AG09319 (cell line): ENCODE measurements at places on chromosomes 7 and 10.

- DNase-seq = no peak
Observed at GRCh38 chr7:69622960-69623359, 24.7 kb downstream of the AUTS2 start.

DNA sequence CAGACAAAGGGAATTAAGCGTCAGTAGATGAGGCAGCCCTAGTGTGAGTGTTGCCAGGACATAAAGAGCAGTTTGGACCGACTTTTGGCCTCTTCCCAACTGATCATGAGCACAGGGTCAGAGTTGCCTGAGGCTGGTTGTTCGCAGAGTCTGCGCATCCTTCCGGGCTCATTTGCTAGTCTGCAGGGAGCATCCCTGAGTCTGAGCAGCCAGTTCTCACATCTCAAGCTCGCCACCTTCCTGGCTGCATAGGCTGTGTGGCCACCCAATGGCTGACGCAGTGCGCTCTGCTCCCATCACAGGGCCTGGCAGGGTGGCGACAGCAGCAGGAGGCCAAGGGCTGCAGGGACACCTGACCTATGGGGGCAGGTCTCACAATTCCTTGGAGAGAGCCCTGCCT is 5.0 kb downstream of the GAD2 start:
- DNase-seq = no peak

DNA sequence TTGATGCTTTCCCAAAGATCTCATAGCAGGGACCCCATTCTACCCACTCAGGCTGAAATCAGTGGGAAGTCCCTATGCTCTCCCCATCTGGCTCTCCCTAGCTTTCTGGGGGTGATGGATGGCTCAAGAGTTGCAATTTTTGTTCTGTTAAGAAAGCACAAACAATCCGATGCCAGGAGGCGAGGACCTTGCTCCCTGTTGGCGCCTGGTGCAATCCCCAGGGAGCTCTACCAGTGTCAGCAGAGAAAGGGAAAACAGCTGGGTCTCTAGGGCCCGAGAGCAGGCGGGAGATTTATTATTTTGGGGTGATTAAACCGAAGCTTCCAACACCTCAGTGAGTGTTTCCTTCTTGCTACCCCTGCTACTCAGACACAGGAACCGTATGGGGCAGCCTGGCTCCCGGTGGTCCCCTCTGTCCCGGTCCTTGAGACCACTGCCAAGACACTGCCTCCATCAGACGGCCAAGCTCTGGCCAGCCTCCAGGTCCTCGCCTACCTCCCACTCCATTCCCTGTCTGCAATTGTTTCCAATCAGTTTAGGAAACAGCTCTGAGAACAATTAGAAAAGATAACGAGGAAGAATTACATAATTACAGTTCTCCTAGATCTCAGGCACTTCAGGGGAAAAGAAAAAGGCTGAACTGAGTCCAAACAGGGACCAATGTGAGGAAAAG is 147.9 kb downstream of the PLXNA4 start:
- no peak for DNase-seq

GRCh38 chr7:50149369-50149768 is 56.3 kb upstream of the ZPBP start:
- no peak for DNase-seq

DNA sequence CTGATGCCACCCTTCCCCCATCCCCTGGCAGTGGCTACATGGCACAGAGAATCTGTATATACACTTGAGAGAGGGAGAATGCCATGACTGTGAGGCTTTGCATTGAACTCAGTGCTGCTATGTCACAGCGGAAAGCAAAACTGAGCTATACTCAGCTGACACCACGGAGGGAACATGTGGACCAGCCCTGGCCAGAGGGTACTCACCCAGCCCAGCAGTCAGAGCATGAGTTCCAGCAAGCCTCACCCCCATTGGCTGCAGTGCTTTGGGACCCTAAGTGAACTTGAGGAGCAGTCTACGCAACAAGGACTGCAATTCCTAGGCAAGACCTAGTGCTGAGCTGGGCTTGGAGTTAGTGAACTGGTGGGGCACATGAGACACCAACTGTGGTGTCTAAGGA is 10.3 kb upstream of the AOC1 start:
- DNase-seq = no peak

- no peak for DNase-seq
Observed at GRCh38 chr7:34849163-34849960, 187.9 kb downstream of the DPY19L1 start.

DNA sequence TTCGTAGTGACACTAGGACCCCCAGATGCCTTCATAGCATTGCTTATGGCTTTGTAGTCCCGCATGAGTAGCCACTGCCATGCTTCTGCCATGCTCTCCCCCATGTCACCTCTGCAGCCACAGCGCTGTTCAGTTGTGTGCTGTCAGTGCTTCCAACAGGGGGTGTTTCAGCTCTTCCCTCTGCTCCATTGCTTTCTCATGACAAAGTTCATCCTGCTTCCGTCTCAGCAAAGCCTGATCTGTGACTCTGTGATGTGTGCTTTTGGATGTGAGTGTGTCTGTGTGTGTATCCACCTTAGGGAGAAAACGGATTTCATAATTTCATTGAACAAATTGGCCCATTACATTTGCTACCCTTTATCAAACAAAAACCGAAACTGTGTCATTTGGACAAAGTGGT is 134.9 kb upstream of the SAMD8 start:
- no peak for DNase-seq

DNA sequence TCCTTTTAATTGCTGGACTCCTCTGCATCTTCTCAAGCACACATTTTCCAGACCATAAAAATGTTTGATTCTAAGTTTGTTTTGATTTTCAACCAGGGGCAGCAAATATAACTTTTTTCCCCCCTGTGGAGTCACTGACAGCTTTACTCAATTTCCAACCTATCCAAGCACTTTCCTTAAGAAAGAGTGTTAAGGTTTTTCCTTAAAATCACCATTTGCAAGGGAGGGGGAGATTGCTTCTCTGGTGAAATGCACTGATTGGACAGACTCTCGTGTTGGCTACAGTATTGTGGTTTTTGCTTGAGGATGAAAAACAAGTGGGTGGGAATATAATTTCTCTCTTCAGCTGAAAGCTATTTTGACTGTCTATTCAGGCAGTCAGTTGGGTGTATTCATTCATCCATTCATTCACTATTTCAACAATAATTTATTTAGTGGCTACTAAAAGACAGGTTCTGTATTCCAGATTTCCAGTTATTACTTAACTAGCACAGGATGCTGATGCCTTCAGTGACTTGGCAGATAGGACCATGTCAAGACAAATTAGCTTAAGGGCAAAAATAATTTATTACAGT is 146.3 kb downstream of the BAMBI start:
- DNase-seq = no peak
